Activated T-helper 1 cell treated with anti-CD3 and anti-CD28 coated beads, Interleukin-12 subunit alpha, Interleukin-12 subunit beta, Interleukin-2, Interleukin-4 antibody, amounts not matched to agents 30 ng/mL and 10 ng/mL and 1 ng/mL, durations not matched to agents 14 hours and 24 hours and 36 hours (primary cell): ENCODE measurements at places on chromosomes 11 and 22.

DNA sequence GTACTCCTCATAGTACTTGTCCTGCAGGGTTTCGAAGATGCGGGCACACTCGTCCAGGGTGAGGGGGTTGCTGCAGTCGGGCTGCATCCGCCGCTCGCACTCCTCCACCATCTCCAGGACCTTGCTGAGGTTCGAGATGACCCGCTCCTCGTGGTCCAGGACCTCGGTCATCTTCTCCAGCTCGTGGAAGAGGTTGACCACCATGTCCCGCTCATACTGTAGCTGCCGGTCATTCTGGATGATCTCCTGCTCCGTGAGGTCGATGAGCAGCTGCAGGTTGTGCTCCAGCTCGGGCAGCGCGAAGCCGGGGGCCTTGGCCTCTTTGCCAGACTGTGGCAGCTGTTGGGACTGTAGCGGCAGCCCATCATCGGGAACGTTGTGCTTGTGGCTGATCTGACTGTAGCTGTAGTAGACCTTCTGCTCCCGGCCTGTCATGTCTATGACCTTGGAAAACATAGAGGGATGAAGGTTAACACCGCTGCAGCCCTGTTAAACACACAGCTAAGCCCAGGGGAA lies 13.0 kb downstream of the TFIP11 start:
- no peak for DNase-seq

- DNase-seq = no peak
Observed at GRCh38 chr11:107696140-107696539, 15.7 kb downstream of the SLN start.

DNA sequence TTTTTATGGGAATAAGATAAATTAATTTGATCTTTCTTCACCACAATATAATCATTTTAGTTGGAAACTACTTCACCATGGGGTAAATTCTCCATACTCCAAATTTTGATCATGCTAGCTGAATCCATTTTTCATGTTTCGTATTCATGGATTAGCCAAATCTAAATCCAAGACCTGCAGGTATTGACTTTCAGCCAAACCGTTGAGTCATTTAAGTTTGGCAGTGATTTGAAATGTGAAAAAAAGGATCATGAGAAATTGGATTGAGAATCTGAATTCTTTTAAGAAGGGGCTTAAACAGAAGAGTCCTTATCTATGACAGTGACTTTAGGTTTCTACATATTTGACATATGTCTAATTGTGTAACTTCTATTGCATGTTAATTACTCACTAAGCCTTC lies 5.3 kb downstream of the GAS2 start:
- DNase-seq = no peak

- no peak for DNase-seq
Observed at GRCh38 chr11:35529971-35530495, 4.6 kb upstream of the PAMR1 start.

DNA sequence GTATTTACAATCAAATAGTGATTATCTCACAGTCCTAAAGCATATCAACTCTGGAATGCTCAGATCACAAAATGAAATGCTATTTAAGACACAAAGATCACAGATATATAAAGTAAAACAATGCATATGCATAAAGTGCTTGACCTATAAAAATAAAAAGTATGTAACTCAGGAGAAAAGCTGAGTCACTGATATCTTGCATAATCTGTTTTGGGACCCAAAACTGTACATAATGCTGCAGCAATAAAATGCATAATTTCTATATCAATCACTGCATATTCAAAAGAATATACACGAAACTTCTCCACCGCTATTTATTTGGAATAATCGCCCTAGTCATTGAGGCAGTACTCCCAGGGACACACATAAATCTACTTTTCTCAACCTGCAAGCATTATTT lies 34.9 kb upstream of the GRIA4 start:
- DNase-seq = no peak

DNA sequence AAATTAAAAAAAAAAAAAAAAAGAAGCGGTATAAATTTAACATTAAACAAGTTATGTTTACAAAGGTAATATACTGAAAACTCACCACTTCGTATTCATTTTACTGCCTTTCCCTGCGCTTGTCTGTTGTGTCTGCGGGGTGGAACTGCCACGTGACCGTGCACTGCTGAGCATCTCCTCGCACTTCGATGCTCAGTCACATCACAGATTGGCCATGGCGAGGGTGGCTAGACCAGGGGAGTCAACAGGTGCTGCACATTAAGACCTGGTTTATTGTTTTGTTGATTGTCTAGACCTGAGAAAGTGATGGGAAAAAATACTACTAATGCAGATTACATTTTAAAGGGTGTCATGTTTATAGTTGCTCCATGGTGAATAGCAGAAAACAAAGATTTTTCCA lies 22.8 kb upstream of the TUB start:
- no peak for DNase-seq

DNA sequence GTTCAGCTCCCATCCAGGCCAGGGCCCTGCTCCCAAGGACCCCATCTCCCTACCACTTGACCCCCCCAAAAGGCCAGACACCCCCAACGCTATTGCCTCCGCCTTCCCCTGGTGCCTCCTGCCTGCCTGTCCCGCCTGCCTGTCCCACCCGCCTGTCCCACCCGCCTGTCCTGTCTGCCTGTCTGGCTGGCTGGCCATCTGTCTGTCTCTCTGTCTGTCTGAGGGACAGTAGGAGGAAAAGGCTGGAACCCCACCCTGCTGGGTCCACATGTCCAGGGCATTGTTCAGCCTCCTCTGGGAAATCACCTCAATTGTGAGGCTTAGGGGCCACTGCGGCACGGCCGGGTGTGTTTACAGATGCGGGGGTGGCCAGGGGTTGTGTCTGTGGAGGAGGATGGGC lies 25.3 kb upstream of the CBX7 start:
- no peak for DNase-seq

- DNase-seq = no peak
Observed at GRCh38 chr11:69427906-69428880, 53.3 kb upstream of the LINC01488 start.

DNA sequence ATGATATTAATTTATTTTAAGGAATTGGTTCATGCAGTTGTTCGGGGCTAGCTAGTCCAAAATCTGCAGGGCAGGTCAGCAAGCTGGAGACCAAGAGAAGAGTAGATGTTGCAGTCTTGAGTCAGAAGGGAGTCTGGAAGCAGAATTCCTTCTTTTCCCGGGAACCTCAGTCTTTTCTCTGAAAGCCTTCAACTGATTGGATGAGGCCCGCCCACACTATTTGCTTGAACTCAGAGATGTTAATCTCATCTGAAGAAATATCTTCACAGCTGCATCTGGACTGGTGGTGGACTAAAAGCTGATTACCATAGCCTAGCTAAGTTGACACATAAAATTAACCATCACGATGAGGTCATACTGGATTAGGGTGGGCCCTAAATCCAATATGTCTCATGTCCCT lies 122.2 kb downstream of the COMMD9 start:
- DNase-seq = no peak

DNA sequence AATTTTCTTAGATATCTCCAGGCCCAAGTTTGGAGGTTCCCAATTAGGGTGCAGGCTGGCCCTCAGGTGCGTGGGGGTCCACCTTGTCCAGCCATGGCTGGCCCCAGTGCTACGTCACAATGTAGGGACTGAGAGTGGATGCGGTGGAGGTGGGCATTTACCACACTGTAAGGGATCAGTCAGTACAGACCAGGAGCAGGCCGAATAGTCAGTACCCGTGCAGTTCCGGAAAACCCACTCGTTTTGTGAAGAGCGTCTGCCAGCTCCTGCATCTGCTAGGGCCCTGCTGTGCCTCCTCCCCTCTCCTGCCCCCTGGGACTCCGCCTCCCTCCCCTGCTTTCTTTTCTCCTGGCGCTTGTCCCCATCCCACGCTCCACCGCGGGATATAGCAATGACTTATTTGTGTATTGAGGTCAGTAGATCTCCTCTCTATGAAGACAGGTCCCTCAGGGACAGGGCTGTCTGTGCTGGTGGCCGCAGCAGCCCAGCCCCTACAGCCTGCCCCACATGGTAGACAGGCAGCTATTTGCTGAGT lies 50.4 kb upstream of the SEPTIN5 start:
- DNase-seq = no peak
